ENCODE measurements at places on chromosomes 7 and 10. TPM values are rescaled to one million over a fixed set of nuclear protein-coding genes. Genes with fewer than 3 reads are reported as not detected.

DNA sequence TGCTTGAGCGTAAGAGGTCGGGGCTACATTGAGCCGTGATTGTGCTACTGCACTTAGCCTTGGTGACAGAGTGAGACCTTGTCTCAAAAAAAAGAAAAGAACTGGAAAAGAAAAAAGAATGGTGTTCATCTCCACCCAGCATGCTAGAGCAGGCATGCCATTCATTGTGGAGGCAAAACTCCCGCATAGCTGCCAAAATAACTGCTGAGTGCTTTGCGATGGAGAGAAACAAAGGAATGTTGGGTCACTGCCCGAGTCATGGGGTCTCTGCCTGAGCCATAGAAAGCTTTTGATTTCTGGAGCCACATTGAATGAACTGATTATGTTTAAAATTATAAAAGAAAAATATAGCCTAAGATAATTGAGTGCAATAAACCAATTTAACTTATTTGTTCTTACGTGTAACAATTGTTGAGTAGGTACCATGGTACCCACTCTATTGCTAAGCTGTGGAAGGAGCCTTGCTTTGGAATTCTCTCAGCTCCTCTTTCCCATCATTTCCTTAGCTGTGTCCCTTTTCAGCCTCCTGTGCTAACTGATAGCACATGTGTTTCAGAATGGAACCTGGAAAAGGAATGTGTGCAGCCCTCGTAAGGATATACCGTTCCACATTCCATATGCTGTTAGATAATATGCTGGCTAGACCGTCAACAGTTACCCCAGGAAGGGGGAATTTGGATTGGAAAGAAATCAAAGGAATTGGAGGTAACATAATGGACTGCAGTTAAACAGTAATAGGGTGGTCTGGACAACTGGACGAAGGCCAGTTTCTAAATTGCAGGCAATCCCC, 99.0 kb downstream of the KIAA1217 start:
- peak; percentile 42 for DNase-seq

DNA sequence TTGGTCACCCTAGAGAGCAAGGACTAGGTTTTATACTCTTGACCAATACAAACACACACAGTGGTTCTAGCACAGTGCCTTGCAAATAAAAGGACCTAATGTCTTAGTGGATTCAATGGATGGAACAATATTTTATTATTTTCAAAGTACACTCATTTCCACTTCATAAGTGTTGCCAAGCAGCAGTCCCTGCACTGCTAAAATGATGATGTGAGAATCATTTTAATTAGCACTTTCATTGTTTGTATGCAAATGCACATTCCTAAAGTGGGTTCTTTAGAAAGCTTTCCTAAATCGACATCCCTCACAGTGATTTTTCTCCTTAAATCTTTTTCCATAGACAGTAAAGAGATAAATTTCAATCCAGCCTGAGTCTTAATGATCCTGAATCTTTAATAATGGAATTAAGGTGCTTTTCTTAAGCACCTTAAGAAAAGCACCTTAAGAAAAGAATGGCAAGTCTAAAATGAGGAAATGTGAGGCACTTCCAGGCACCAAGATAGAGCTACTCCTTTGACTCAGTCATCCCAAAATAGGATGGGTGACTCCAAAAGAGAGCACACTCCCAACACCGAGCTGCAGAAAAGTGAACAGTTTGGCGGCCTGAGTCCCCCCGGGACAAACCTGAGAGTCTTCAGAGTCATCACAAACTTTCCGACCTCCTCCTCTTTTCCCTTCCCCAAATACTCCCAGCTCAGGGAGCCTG, 84.5 kb downstream of the SORBS1 start:
- no peak for DNase-seq

DNA sequence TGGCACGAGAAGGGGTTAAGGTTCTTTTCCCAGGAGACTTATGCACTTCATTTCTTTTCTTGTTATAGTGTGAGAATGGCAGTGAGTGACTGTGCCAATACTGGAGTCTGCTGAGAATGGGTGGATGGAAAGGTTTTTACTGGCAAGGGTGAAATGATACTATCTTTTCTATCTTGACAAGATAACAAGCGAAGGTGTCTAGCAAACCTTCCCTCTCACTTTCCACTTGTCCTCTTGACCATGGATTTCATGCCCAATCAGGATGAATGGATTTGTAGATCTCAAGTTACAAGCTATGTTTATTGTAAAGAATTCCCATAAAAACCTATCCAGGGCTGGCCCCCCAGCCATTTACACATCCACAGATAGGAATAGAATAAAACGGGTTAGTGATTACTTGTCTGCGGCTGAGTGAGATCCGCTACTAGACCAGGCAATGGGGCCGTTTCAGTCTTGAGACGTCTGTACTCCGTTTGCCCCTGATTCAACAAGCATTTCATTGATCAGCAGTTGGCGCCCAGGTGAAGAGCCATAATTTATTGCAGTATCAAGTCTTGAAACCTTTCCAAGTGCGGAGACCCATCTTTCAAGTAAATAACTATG, 152.6 kb downstream of the PRKCQ start:
- no peak for DNase-seq

GRCh38 chr10:110220398-110220797, 13.0 kb downstream of the MXI1 start:
- no peak for DNase-seq

DNA sequence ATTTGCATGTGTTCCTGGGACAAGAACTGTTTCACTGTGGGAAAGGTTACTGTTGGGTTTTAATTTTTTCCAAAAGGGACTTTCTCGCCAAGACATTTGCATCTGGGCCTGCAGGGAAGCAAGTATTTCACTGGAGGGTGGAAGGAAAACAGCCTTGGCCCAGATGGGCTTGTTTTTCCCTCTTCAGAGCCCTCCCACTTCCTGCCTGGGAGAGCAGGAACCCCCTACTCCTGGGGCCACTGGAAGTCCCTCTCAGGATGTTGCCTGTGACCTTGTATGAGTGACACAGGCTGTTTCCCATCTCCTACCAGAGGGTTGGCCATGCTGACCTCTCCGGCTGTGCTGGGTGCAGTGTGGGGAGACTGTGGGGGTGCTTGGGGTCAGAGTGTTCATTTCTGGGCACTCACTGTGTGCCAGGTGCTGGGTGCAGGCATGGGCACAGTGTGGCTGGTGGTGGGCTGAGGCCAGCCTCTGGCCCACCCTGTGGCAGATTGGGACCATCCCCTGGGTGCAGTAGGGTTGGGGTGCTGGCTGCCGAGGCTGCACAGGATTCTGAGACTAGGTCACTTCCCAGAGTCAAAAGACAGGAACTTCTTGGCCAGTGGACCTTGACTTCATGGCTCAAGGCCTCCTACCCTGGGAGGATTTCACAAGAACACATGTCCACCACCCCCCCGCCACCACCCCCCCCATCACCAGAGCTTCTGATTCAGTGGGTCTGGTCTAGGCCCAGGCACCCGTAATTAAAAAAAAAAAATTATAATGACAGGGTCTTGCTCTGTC, 10.2 kb downstream of the TSPAN15 start:
- DNase-seq: no peak

GRCh38 chr10:51436805-51437204, 262.6 kb downstream of the CSTF2T start:
- DNase-seq: no peak

TRIM50 gene
- total RNA-seq: 0.56 TPM

Measured in left cardiac atrium (tissue), 4 donors.